Endodermal cell (in vitro differentiated cells): ENCODE measurements at places on chromosomes 12 and 14. TPM values are rescaled to one million over a fixed set of nuclear protein-coding genes. Genes with fewer than 3 reads are reported as not detected.

Gene ADAMTS20
- 0.70 TPM in 2 replicates for total RNA-seq

Gene GYS2
- total RNA-seq = not detected in 3 replicates

Gene KRT77
- total RNA-seq = not detected in 3 replicates

Gene SRGAP1
- total RNA-seq = 8.5 and 10.6 TPM in 2 replicates
